Astrocyte of the hippocampus (primary cell): ENCODE measurements at places on chromosomes 12 and 14.
A peak's percentile ranks its signal among the peaks of the same experiment; 100 is the strongest.

- peak; percentile 12 for DNase-seq
Measured at GRCh38 chr12:80129895-80130530, 30.7 kb downstream of the OTOGL start.

DNA sequence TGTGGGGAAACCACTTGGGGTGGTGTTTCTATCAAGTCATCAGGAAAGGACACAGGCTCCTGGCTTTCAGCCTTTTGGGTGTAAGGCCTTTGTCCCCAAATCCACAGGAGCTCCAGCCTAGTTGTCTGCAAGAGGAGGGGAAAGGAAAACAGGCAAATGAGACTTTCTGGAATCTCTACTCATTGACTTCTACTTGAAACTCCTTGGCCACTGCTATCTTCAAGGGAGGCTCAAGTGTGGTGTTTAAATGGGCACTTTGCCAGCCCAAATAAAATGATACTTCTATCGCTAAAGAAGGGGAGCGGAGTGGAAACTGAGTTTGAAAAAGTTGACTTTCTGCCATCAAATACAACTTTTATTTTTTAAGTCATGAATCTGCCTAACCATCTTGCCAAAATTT is 445.9 kb upstream of the RGS6 start:
- DNase-seq: no peak

- DNase-seq: peak; percentile 51
Measured at GRCh38 chr12:57632073-57632957, 686 bp downstream of the B4GALNT1 start.

DNA sequence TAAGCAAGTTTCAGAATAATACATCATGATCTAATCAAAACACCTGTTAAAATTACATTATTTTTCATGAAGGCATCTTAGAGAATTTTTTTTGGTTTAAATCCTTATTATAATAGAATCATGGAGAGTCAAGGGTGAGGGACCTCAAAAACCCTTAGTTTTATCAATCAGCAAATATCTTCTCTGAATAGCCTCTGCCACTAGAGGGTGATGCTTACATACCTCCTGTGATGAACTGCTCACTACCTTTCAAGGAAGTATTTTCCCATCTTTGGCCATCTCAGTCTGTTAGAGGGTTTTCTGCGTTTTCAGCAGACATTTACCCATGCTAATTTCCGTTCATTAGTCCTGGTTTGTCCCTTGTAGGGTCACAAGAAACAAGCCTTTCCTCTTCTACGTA is 200.2 kb downstream of the TRHDE start:
- no peak for DNase-seq

- no peak for DNase-seq
Measured at GRCh38 chr12:60451457-60451856, 855.6 kb downstream of the SLC16A7 start.

GRCh38 chr14:101069228-101069549 is 165.7 kb upstream of the RTL1 start:
- no peak for DNase-seq

DNA sequence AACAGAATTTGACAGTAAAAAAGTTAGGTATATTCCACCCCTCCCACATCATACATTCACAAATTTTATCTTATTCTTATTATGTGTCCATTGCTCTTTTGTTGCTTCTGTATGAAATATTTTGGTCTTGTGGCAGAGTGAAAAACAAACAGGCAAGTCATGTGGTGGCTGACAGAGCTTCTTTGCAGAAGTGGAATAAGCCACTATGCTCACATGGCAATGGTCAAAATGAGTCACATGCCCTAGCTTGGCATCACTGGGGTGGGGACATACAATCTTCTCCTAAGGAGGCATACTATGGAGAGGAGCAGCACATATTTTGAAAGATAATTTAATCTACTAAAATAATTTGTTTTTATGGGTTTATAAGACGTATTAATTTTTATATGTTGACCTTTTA is 27.7 kb upstream of the CMA1 start:
- no peak for DNase-seq

- DNase-seq: peak; percentile 72
Measured at GRCh38 chr12:121009741-121010140, 6.5 kb downstream of the C12orf43 start.

DNA sequence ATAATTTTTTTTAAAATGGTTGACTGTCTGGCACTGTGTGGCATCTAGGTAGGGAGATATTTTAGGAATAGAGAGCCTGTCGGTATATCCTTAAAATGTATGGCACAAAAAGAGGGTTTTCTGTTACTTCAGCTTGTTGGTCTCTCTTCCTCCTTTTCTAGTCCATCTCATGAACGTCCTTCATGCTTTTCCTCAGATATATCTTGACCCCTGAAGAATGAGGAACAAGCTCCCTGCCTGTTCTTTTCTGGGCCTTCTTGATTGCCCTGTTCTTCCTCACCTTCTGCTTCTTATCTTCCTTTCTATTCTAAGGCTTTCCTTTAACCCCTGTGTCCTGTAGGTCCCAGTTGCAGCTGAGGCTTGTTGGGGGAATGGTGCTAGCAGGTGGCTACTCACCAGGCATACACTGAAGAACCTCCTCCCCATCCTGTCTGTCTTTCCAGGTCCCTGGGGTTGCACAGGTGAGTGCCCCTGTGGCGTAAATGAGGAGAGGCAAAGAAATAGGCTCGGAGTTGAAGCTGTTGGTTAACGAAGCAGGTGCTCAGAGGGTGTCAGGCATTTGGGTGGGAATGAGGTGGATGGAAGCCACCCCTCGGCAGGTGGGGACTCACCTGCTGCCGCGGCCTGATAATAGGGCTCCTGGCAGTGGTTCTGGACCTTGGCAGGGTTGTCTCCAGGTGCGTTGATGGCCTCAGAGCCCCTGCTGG is 7.2 kb upstream of the C1R start:
- DNase-seq: no peak

GRCh38 chr14:104867371-104868059 is 2.4 kb downstream of the CEP170B start:
- DNase-seq: no peak

DNA sequence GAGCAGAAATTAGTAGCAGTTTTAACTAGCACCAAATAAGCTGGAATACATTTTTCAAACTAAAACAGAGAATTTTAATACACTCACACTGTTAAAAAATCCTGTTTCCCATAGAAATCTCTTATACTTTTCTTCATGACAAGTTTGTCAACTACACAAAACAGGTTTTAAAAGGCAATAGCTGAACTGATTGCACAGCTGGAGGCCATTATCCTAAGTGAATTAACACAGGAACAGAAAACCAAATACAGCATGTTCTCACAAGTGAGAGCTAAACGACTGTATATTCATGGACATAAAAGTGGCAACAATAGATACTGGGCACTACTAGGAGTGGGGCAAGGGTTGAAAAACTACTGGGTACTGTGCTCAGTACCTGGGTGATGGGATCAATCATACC is 11.6 kb upstream of the HAL start:
- DNase-seq: no peak

- no peak for DNase-seq
Measured at GRCh38 chr14:76698631-76699030, 62.6 kb upstream of the VASH1 start.

DNA sequence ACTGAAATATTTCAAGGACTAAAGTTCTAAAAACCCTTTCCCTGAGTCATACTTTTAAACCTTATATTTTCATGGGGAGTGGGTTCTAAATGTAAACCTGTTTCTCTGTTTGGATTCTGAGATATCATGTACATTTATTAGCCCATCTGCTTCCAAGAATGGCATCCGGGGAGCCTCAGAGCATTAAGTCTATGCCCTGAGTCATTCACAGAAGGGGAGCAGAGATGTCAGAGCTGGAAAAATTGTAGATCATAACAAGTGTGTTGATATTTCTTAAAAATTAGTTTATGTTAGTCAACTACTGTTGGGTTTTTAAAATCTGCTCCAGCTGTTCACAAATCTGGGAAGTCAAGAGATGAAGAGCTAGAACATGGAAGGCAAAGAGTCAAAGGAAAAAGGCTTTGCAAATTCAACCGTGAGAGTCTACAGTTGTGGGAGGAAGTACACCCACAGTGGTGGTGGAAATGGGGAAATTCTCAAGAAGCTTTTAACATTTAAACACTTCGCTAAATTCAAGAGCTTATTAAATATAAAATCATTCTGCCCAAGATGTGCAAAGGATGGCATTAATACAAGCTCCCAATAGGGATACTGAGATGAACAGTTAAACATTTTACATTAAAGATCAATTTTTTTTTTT is 70.5 kb upstream of the FLRT2 start:
- no peak for DNase-seq

- no peak for DNase-seq
Measured at GRCh38 chr14:92516966-92517506, 3.5 kb downstream of the RIN3 start.

DNA sequence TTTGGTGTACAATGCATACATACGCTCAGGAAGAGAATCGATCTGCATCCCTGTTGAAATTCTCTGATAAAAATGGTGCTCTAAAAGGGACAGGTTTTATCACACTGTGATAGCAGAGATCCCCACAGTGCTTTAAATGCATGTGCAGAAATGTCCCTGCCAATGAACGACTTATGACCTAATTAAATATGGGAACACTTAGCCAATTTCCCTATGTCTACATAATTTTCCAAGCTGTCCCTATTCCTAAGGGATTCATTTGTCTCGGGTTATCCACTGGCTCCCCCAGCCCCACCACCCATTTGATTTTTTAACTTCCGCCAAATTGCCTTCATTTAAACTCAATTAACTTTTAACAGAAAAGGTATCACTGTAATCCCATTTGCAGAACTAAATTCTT is 284.6 kb downstream of the TMEM132D start:
- DNase-seq: no peak

DNA sequence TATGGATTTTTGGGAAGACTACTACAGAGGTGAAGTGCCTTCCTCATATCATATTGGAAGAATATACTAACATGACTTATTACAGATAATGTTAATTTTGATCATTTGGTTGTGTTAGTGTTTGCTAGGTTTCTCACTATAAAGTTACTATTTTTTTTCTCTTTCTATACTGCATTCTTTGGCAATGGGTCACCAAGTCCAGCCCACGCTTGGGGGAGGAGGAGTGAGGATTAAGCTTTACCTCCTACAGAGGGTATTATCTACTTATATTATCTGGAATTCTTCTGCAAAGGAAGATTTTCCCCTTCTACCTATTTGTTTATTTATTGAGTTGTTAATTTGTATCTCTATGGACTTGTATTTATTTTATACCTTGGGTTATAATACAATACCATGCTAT is 31.5 kb downstream of the SCN8A start:
- peak; percentile 68 for DNase-seq

GRCh38 chr12:60195483-60195882 is 599.7 kb downstream of the SLC16A7 start:
- DNase-seq: no peak

GRCh38 chr12:90335566-90335965 is 619.4 kb downstream of the CCER1 start:
- DNase-seq: peak; percentile 3

- no peak for DNase-seq
Measured at GRCh38 chr14:74018174-74018585, 908 bp downstream of the ENTPD5 start.

GRCh38 chr14:93089521-93090269 is 26.0 kb downstream of the ITPK1 start:
- DNase-seq: no peak

- DNase-seq: peak; percentile 36
Measured at GRCh38 chr14:47435331-47435965, 240.0 kb downstream of the MDGA2 start.

DNA sequence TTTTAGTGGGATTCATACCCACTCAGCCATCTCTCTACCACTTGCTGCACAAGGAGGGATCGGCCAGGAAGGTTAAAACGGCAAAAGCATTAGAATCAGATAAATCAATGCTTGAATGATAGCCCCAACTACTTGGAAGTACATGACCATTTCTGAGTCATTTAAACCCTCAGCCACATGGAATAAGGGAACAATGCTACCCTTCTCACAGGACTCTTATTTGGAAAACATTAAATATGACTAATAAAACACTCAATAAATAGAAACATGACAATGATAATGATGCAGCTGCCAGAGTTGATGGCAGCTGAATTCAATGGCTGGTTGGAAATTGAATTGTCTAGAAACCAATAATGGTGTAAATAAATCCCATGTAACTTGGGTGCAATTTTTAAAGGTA is 165.4 kb downstream of the FLRT2 start:
- no peak for DNase-seq

DNA sequence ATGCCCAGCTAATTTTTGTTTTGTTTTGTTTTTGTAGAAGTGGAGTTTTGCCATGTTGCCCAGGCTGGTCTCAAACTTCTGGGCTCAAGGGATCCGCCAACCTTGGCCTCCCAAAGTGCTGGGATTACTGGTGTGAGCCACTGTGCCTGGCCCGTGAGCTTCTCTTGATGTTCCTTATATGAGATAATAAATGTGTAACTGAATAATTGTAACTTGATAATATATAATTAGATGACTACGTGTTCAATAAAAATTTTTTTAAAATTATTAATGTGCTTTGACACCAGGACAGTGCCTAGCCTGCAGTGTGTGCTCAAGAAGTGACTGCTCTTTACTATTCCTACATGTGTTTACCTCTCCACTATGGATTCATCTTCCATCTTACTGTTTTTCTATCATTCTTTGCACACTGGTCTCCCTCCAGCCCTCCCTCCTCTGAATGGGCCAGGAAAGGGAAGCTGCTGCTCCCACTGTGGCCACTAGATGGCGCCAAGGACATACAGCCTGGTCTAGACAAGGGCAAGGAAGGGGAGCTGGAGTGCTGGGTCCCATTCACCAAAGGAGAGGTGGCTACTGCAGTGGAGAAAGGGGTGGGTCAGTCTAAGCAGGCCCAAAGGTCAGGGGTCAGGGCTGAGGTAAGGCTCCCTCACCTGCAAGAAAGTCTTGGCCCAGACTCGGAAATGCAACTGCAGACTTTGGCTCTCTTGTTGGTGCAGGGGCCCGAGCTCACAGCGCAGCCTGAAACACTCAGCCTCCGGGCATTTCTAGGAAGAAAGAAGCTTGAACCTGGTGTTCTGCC is 14.7 kb upstream of the ZNF385A start:
- DNase-seq: peak; percentile 93

GRCh38 chr12:99983456-99984258 is 1.1 kb downstream of the ANKS1B start:
- peak; percentile 16 for DNase-seq

GRCh38 chr12:49867570-49868341 is 24.9 kb upstream of the BCDIN3D start:
- DNase-seq: no peak

GRCh38 chr14:96221109-96221650 is 16.5 kb downstream of the BDKRB2 start:
- no peak for DNase-seq

DNA sequence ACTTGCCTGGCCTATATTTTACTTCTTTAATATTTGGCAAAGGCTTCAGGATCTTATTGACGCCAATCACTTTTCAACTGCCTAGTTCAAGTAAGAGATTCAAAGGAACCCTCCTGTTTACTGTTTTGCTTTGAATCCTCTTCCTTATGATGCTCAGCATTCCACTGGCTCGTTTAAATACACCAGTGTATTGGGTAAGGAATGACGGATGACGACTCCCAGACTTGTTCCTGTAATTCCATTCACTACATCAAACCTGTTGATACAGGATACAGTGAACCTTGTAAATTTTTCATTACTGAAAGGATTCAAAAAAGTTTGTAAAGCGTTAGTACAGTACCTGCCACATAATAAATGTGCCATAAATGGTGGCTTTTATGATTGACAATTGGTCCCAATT is 1.7 kb upstream of the SYCP3 start:
- DNase-seq: no peak
